ENCODE measurements at places on chromosomes 4 and X.

GRCh38 chrX:131170148-131170547, 112.0 kb downstream of the ARHGAP36 start:
- no peak for DNase-seq

DNA sequence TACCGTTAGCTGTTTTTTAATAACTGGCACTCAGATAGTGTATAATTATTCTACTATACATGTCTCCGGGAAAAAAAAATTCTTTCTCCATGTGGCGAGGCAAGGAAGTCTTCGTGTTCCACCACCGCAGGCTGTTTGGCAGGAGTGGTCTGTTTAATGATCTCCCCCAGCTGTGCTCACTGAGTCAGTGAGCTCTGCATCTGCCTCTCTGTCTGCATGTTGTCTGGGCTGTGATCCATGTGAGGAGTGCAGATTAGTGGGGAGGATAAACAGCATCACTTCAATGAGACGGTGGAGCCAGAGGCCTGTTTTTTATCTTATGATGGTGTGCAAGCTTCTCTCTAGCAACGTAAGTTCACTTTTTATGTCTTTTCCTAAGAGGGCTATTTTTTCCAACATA, 69.8 kb downstream of the RPS3A start:
- no peak for DNase-seq

GRCh38 chr4:8869898-8870646, 1.6 kb downstream of the HMX1 start:
- no peak for DNase-seq

- DNase-seq, result no peak
Observed at GRCh38 chrX:24097741-24098260, 43.0 kb downstream of the EIF2S3 start.

- DNase-seq, result no peak
Observed at GRCh38 chr4:123462007-123462406, 65.4 kb downstream of the SPRY1 start.

- no peak for DNase-seq
Observed at GRCh38 chr4:10144966-10145365, 28.4 kb upstream of the WDR1 start.

DNA sequence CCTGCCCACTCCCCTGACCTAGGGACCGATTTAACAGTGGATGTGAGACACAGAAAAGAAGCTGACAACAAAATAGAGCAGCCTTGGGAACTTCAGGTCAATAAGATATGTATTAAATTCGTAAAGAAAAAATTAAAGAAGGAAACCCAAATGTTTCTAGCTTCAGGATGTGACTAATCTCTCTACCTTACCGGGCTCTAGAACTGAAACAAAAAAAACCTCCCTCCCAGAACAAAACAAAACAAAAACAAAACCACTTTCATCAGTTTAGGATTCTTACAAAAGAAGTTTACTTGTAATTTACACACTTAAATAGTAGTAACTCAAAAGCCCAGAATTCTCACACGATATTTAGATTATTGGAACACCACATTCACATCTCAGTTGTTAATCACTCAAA, 185.8 kb upstream of the RPS6KA3 start:
- DNase-seq, result no peak

- no peak for DNase-seq
Observed at GRCh38 chr4:152805818-152806217, 26.1 kb downstream of the ARFIP1 start.

GRCh38 chrX:69361311-69361845, 142.7 kb upstream of the NALF2 start:
- peak; percentile 0 for DNase-seq

DNA sequence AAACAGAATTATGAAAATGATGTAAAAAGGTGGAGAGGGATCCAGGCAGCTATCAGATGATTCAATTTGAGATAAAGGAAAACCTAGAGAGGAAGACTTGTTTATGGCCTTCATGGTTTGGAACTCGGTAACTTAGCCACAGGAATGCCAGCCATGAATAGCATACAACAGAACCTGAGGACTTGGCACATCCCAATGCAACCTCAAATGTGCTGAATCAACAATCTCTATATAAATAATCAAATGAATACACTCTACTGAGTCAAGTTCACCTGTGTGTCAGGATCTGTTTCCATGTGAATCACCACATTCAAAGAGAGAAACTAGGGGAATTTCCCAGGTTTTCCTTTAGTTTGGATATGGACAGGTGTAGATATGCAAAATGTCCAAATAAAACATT, 86.9 kb downstream of the MBNL3 start:
- no peak for DNase-seq

- DNase-seq, result no peak
Observed at GRCh38 chrX:31200430-31200829, 128.6 kb upstream of the FTHL17 start.
